ENCODE measurements at places on chromosomes 1 and 21. TPM values are rescaled to one million over a fixed set of nuclear protein-coding genes. Genes with fewer than 3 reads are reported as not detected.

DNA sequence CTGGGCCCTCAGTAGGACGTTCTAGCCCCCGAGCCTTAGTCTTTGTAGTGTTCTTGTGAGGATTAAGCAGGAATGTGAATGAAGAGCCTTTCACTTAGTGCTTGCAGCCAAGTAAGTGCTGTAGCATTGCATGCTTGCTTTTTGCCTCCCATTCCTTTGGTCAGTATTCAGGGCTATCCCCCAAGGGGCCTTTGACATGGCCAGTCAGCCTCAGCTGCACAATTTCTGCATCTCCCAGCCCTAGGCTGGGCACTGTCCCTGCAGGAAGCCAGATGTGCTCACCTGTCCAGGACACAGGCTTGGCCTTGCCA is 30.5 kb downstream of the SOX13 start:
- peaks cover 6% of the 10 kb centered on the region for H3K27me3 ChIP-seq
- DNase-seq, result no peak
- H3K27ac ChIP-seq, result no peak overlapping the region
- H3K4me3 ChIP-seq, result no peak overlapping the region

Gene FCGR2B
- not detected for total RNA-seq

DNA sequence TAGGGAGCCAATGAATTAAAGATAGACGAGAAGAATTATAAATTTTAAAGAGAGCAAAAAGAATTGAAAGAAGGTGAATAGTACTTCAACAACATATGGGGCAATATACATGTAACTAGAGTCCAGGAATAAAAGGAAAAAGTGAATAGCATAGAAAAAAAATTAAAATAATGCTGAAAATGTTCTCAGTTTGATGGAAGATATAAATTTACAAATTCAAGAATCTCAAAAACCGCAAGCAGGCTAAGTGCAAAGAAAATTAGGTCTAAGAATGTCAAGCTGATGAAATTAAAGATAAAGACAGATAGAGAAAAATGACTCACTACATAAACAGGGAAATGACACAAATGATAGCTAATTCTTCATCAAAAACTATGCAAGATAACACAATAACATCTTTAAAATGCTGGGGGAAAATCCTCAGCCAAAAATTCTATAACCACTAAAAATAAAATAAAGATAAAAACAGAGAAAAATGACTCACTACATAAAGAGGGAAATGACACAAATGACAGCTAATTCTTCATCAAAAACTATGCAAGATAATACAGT is 326.3 kb downstream of the TBX15 start:
- no peak for DNase-seq
- H3K4me1 ChIP-seq, result no peaks in the 10 kb centered on the region
- H3K27me3 ChIP-seq, result no peaks in the 10 kb centered on the region
- H3K27ac ChIP-seq, result no peak overlapping the region

DNA sequence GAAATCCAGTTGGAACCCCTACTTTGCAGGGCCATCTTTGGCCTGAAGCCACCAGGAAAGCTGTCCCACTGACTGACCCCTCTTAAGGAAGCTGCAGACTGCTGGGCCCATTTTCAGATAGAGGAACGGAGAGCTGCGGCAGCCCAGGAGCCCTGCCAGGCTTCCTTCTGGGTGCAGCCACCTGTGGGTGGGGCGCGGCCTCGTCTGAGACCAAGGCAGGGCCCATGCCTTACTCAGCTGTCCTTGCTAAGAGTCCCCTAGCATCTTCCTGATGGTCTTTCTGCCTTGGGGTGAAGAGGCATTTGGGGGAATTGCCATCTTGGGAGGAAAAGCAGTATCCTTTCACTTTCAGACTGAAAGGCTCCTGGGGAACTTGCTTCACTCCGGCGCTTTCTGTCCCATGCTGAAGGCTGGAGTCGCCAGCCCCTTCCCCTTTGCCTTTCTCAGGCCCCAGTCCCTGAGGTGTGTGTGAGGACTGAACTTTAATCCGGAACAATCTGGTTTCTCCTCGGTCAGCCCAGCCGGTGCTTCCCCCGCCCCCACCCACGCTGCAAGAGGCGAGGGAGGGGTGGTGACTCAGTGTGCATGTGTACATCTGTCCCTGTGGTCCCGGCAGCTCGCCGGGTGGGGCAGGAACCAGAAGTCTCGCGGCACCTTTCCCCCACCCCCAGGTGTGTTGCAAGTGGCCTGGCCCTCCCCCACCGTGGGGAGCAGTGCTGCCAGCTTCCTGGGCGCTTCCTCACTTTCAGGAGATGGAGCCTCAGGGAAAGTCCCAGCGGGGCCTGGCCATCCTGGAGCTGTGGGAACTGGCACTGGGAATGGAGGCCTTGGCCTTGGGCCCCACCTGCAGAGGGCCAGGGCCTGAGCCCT is 5.1 kb downstream of the ZC3H12A start:
- H3K27ac ChIP-seq, result peak overlapping the region; percentile 99
- peaks cover 35% of the 10 kb centered on the region for H3K4me1 ChIP-seq
- H3K27me3 ChIP-seq, result no peaks in the 10 kb centered on the region
- peak; percentile 97 for DNase-seq
- H3K4me3 ChIP-seq, result peak overlapping the region; percentile 87

Gene NPHS2
- total RNA-seq, result not detected

GRCh38 chr1:29743264-29743663 is 506.9 kb downstream of the PTPRU start:
- H3K4me1 ChIP-seq, result no peaks in the 10 kb centered on the region
- H3K4me3 ChIP-seq, result no peak overlapping the region
- H3K27ac ChIP-seq, result no peak overlapping the region
- H3K36me3 ChIP-seq, result no peaks in the 10 kb centered on the region
- no peak for DNase-seq

DNA sequence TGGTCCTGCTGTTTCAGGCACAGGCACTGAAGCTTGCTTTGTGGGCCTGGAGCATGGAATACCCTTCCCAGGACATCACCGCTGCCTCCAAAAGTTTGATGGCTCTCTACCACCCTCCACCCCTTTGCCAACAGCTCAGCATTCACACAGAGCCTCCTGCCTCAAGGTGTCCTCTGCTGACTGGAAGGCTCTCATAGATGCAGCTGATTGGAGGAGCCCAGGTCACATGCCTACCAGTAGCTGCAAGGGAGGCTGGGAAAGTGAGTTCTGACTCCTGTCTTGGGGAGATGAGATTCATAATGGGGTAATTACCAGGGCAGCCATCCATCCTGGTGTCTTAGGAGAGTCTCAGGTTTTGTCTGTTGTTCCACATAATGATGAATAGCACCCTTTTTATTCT is 124.8 kb upstream of the GRIK3 start:
- no peak overlapping the region for H3K4me3 ChIP-seq
- no peaks in the 10 kb centered on the region for H3K4me1 ChIP-seq
- no peaks in the 10 kb centered on the region for H3K36me3 ChIP-seq
- no peak for DNase-seq

Gene SLC44A5
- total RNA-seq, result 0.37 TPM

Gene LCE1A
- total RNA-seq, result not detected

Data from activated naive CD4-positive, alpha-beta T cell treated with anti-CD3 and anti-CD28 coated beads for 36 hours (primary cell).